HT-29 (cell line): ENCODE measurements at places on chromosomes 3 and 15. TPM values are rescaled to one million over a fixed set of nuclear protein-coding genes. Genes with fewer than 3 reads are reported as not detected.
A peak's percentile ranks its signal among the peaks of the same experiment; 100 is the strongest.

DNA sequence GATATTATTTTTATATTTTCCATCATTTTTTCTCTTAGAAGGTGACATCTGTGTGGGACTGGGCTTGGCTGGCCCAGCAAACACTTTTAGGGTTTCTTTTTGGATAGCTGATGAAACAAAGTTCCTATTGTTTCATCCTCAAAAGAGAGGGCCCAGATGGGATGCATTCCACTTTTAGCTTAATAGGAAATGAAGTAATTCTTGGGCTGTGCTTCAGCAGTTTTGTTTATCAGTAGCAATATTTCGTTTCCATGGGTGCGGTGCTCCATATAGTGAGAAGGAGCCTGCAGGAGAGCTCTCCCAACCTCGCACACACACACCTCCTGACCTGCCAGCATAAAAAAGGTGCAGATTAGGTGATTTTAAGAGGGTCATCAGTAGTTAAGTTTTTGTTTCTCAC is 147.5 kb downstream of the AKAP13 start:
- peak; percentile 46 for DNase-seq

DNA sequence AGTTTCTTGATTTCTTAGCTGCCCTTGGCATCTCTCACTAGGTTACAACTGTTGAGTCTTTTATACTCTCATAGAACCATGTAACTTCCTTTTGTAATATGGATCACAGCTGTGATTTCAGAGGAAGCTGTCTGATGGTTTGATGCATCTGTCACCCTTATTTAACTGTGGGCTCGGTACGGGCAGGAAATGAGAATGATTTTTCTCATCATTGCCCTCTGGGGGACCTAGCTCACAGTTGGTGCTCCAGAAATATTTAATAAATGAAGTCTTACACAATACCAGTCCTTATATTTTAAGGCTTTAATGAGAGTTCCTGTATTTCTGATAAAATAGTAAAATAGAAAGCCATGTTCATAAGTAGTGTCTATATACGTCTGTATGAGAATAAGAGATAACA is 151.2 kb downstream of the EBLN2 start:
- no peak for DNase-seq

DNA sequence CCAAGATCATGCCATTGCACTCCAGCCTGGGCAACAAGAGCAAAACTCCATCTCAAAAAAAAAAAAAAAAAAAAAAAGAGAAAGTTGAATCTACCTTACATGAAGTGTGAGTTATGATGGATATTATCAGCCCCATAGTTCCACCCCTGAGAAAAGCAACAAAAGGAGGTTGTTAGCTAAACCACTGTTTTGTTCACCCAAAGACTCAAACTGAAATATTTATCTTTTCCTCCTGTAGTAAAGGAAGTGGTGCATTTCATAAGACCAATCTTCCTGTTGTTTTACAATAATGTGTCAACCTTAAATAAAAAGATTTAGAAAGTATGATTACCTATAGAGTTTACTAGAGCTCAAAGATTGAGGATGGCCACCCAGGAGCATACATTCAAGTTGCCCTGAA is 18.7 kb upstream of the TRMT10C start:
- no peak for DNase-seq

DNA sequence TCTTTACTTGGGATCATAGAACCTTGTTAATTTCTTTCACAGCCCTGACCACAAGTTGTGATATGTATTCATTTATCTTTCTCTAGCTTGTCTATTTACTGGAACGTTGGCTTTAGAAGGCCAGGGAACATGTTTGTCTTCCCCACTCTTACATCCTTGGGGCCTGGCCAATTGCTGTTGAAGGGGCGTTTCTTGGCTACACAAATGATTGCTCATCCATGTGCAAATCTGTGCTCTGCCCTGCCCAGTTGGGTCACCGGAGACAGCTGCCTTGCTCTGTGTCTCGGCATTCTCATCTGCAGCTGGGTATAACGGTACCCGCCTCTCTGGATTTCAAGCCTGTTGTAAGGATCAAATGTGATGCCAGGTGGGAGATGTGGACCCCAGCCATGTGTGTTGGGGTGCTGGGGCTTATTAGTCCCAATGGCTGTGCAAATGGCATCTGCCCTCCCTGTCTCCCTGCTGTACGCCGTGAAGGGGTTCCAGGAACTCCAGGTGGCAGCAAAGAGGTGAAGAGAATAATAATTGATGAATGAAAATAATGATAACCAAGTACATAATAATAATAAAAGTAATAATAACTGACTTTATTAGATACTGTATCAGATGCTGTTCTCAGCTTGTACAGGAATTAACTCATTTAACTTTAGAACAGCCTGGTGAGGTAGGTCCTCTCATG is 24.0 kb upstream of the TLE3 start:
- no peak for DNase-seq

GRCh38 chr15:67433495-67434099 is 87.3 kb upstream of the C15orf61 start:
- DNase-seq: peak; percentile 78

The BCL2A1 gene
- total RNA-seq: 0.31 TPM in 1 of 2 replicates, not detected in the other
